ENCODE measurements at places on chromosomes 2 and 18. TPM values are rescaled to one million over a fixed set of nuclear protein-coding genes. Genes with fewer than 3 reads are reported as not detected.
A peak's percentile ranks its signal among the peaks of the same experiment; 100 is the strongest.

Gene DSEL
- not detected for total RNA-seq

Gene HNMT
- total RNA-seq, result not detected

Gene SLC4A5
- total RNA-seq, result 4.4 TPM

Gene MC2R
- total RNA-seq, result 0.15 TPM

Gene FOXD4L1
- total RNA-seq, result 0.16 TPM

Gene POTEC
- not detected for total RNA-seq

Gene UGT1A3
- not detected for total RNA-seq

DNA sequence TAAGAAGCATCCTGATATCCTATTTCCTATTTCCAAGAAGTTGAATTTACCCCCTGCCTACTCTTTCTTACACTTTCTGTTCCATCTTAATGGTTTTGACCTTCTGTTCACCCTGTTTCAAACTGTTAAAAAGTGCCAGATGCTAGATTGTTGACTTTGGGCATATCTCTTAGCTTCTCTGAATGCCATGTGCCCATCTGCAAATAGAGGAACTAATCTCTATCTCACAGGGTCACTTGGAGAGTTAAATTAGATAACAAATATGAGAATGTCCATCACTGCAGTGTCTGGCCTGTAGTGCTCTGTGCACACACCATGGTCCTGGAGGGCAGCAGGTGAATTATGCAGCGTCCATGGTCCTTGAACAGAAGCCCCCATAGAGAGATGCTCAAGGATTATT, 83.8 kb downstream of the LRATD1 start:
- DNase-seq, result no peak
- H3K27me3 ChIP-seq, result no peaks in the 10 kb centered on the region
- H3K4me3 ChIP-seq, result no peak overlapping the region
- H3K27ac ChIP-seq, result no peak overlapping the region
- H3K4me1 ChIP-seq, result no peaks in the 10 kb centered on the region
- no peaks in the 10 kb centered on the region for H3K36me3 ChIP-seq

GRCh38 chr18:62337336-62337735, 12.2 kb downstream of the TNFRSF11A start:
- H3K36me3 ChIP-seq, result no peaks in the 10 kb centered on the region
- no peak for DNase-seq
- no peaks in the 10 kb centered on the region for H3K4me1 ChIP-seq

GRCh38 chr2:122851161-122851560, 1095.7 kb downstream of the TSN start:
- H3K4me1 ChIP-seq, result no peaks in the 10 kb centered on the region
- no peaks in the 10 kb centered on the region for H3K36me3 ChIP-seq
- H3K27me3 ChIP-seq, result no peaks in the 10 kb centered on the region
- no peak overlapping the region for H3K4me3 ChIP-seq
- no peak overlapping the region for H3K27ac ChIP-seq
- DNase-seq, result no peak

DNA sequence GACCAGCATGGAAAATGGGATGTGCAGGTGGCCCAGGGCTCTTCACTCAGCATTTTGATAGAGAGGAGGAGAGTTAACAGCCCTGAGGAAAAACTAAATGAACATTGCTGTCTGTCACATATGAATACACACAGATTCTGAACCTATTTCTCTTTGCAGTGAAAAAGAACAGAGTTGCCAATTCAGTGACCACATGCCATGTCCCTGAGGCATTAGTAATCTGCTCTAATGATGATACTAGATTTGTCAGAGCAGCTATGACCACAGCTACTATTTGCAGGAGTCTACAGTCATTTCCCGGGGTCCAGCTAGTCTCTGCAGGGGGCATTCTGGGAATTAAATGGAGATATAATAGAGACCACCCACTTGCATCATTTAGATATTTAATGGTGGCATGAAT, 267.6 kb downstream of the TMX3 start:
- H3K4me3 ChIP-seq, result no peak overlapping the region
- H3K36me3 ChIP-seq, result no peaks in the 10 kb centered on the region
- no peaks in the 10 kb centered on the region for H3K4me1 ChIP-seq
- H3K27me3 ChIP-seq, result no peaks in the 10 kb centered on the region

- peaks cover 26% of the 10 kb centered on the region for H3K4me1 ChIP-seq
- H3K4me3 ChIP-seq, result no peak overlapping the region
- no peak for DNase-seq
- H3K27me3 ChIP-seq, result no peaks in the 10 kb centered on the region
- H3K27ac ChIP-seq, result no peak overlapping the region
Observed at GRCh38 chr18:69961718-69962117, 14.0 kb upstream of the CD226 start.

DNA sequence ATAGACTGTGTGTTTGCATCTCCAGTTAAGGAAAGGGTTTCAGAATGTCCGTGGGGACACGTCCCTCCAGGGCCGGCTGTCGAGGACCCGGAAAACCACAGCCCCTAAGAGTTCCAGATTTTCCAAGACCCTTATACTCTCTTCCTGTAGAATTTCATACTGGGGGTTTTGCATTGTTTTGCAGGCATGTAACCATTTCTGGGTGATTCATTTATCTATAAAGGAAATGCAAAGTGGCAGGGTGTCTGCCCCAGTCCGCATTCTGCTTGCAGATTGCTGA, 8.5 kb downstream of the SP9 start:
- no peak overlapping the region for H3K4me3 ChIP-seq
- no peak for DNase-seq
- no peaks in the 10 kb centered on the region for H3K36me3 ChIP-seq
- no peak overlapping the region for H3K27ac ChIP-seq
- peaks cover 33% of the 10 kb centered on the region for H3K27me3 ChIP-seq

- H3K4me3 ChIP-seq, result no peak overlapping the region
- no peak for DNase-seq
- H3K36me3 ChIP-seq, result no peaks in the 10 kb centered on the region
- no peak overlapping the region for H3K27ac ChIP-seq
- no peaks in the 10 kb centered on the region for H3K27me3 ChIP-seq
Observed at GRCh38 chr18:50465211-50466153, 90.6 kb downstream of the SKA1 start.

DNA sequence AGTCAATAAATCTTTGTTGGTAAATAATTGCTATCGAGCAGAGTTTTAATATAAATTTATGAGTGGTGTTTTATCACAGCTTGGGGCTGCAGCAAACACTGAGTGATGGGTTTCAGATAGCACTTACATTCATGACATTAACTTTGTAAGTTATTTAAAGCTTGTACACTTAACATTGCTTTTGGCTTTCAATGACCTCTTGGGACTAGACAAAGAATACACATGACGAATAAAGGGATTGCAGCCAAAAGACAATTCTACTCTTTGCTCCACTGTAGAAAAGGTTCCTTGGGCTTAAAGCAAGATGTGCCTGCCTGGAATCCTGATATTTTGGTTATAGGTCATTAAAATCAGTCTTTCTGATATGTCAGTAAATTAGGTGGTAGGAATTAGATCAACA, 299.5 kb downstream of the GBX2 start:
- H3K4me3 ChIP-seq, result no peak overlapping the region
- no peaks in the 10 kb centered on the region for H3K36me3 ChIP-seq
- no peaks in the 10 kb centered on the region for H3K4me1 ChIP-seq
- no peak overlapping the region for H3K27ac ChIP-seq

- DNase-seq, result peak; percentile 55
- H3K27me3 ChIP-seq, result no peaks in the 10 kb centered on the region
- peaks cover 12% of the 10 kb centered on the region for H3K4me1 ChIP-seq
- H3K36me3 ChIP-seq, result no peaks in the 10 kb centered on the region
- peak overlapping the region; percentile 68 for H3K27ac ChIP-seq
Observed at GRCh38 chr2:143177096-143177786, 48.0 kb downstream of the ARHGAP15 start.

GRCh38 chr2:67645280-67646138, 248.4 kb downstream of the ETAA1 start:
- H3K36me3 ChIP-seq, result no peaks in the 10 kb centered on the region
- no peaks in the 10 kb centered on the region for H3K27me3 ChIP-seq

- no peak overlapping the region for H3K27ac ChIP-seq
- H3K4me3 ChIP-seq, result no peak overlapping the region
- no peaks in the 10 kb centered on the region for H3K36me3 ChIP-seq
- no peaks in the 10 kb centered on the region for H3K27me3 ChIP-seq
- no peaks in the 10 kb centered on the region for H3K4me1 ChIP-seq
Observed at GRCh38 chr2:181438261-181438660, 18.9 kb upstream of the ITGA4 start.

GRCh38 chr18:49021433-49022129, 70.8 kb upstream of the SMAD7 start:
- H3K36me3 ChIP-seq, result no peaks in the 10 kb centered on the region
- H3K27me3 ChIP-seq, result no peaks in the 10 kb centered on the region
- no peak overlapping the region for H3K4me3 ChIP-seq
- peak; percentile 15 for DNase-seq

GRCh38 chr2:168525020-168525419, 68.9 kb downstream of the CERS6 start:
- DNase-seq, result no peak
- H3K4me3 ChIP-seq, result no peak overlapping the region
- no peaks in the 10 kb centered on the region for H3K36me3 ChIP-seq
- peaks cover 39% of the 10 kb centered on the region for H3K4me1 ChIP-seq
- no peak overlapping the region for H3K27ac ChIP-seq

GRCh38 chr2:134416637-134417036, 162.8 kb downstream of the MGAT5 start:
- peaks cover 9% of the 10 kb centered on the region for H3K36me3 ChIP-seq
- no peak for DNase-seq
- peaks cover 7% of the 10 kb centered on the region for H3K4me1 ChIP-seq
- no peak overlapping the region for H3K27ac ChIP-seq

DNA sequence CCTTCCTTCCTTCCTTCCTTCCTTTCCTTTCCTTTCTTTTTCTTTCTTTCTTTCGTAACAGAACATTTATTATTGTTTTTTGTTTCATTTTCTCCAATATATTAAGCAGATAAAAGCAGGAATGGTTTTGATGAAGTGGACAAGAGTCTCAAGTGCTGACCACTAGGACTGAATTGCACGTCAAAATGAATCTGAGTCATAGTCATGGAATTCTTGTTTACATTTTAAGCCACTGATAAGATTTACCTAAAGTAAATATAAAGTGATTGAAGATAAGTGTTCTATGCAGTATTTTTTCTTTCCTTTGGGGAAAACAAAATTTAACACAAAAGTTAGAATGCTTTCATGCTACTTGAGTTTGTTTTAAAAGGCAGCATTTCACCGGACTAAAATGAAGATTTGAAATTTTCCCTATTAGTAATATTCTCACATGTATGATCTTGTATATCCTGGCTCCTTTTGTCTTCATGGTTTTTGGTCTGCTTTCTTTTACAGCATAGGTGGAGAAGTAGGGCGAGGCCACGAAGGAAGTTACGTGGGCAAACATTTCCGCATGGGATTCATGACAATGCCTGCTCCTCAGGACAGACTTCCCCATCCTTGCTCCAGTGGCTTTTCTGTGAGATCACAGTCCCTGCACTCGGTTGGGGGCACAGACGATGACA, 113.5 kb downstream of the NYAP2 start:
- H3K27ac ChIP-seq, result no peak overlapping the region
- H3K4me1 ChIP-seq, result no peaks in the 10 kb centered on the region
- no peak for DNase-seq
- no peaks in the 10 kb centered on the region for H3K27me3 ChIP-seq

- H3K36me3 ChIP-seq, result no peaks in the 10 kb centered on the region
- no peaks in the 10 kb centered on the region for H3K27me3 ChIP-seq
- DNase-seq, result no peak
- H3K27ac ChIP-seq, result no peak overlapping the region
- no peaks in the 10 kb centered on the region for H3K4me1 ChIP-seq
Observed at GRCh38 chr2:60819155-60819862, 62.1 kb upstream of the REL start.

GRCh38 chr2:239579524-239580198, 178.8 kb upstream of the HDAC4 start:
- no peaks in the 10 kb centered on the region for H3K4me1 ChIP-seq
- H3K4me3 ChIP-seq, result no peak overlapping the region
- no peaks in the 10 kb centered on the region for H3K36me3 ChIP-seq
- H3K27ac ChIP-seq, result no peak overlapping the region

- DNase-seq, result no peak
- peaks cover 4% of the 10 kb centered on the region for H3K27me3 ChIP-seq
- H3K4me3 ChIP-seq, result no peak overlapping the region
- no peak overlapping the region for H3K27ac ChIP-seq
Observed at GRCh38 chr18:37397814-37398213, 167.8 kb downstream of the CELF4 start.

- no peaks in the 10 kb centered on the region for H3K36me3 ChIP-seq
- H3K4me3 ChIP-seq, result peak overlapping the region; percentile 20
- H3K27ac ChIP-seq, result peak overlapping the region; percentile 83
- DNase-seq, result peak; percentile 75
- peaks cover 29% of the 10 kb centered on the region for H3K4me1 ChIP-seq
Observed at GRCh38 chr2:144358979-144359541, 160.9 kb downstream of the ZEB2 start.

DNA sequence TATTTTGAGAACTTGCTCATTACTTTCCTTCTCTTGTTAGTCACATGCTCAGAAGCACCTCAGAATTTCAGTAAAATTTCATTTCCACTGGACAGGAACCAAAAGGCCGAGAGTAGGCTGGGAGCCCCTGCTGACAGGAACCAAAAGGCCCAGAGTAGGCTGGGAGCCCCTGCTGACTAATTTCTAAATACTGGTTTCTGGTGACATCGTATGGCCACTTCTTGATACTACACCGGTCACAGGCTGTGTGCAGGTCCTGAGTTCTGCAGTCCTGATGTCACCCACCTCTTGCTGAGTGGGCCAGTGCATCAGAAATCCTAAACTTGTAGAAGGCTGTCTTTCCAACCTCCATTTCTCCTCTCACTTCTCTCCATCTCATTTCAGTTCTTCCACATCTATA, 17.7 kb upstream of the EN1 start:
- no peaks in the 10 kb centered on the region for H3K36me3 ChIP-seq
- peaks cover 7% of the 10 kb centered on the region for H3K27me3 ChIP-seq
- H3K27ac ChIP-seq, result no peak overlapping the region
- no peak overlapping the region for H3K4me3 ChIP-seq
- H3K4me1 ChIP-seq, result no peaks in the 10 kb centered on the region

DNA sequence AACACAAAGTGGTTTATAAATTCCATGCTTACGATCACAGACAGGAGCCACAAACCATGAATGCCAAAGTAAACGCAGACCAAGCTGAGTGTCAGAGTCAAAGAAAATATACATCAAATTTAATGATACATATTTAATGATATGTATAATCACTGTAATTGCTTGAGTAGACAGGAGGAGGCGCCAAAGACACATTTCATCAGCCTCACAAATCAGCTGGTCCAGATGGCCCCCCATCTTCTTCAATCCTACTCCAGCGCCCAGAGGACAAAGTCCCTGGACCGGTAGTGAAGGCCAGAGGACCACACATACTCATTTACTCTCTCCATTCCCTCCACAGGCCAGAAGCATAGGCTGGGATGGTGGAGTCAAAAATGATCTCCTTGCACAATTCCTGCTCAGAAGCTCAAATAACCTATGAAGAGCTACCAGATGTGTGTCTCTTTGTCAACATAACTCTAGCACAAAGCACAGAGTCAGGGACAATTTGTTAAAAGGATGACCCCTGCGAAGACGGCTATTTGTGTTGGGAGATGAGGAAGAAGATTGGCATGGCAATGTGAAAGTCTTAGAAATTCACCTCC, 149.3 kb upstream of the PGAP1 start:
- no peak overlapping the region for H3K4me3 ChIP-seq
- H3K4me1 ChIP-seq, result peaks cover 3% of the 10 kb centered on the region
- no peaks in the 10 kb centered on the region for H3K27me3 ChIP-seq
- DNase-seq, result no peak
- no peak overlapping the region for H3K27ac ChIP-seq

GRCh38 chr2:43131051-43131889, 95.1 kb downstream of the ZFP36L2 start:
- peaks cover 43% of the 10 kb centered on the region for H3K4me1 ChIP-seq
- H3K36me3 ChIP-seq, result no peaks in the 10 kb centered on the region
- H3K27ac ChIP-seq, result no peak overlapping the region
- no peak overlapping the region for H3K4me3 ChIP-seq

GRCh38 chr18:62325806-62326645, 916 bp downstream of the TNFRSF11A start:
- peaks cover 15% of the 10 kb centered on the region for H3K4me1 ChIP-seq
- no peak for DNase-seq
- no peak overlapping the region for H3K27ac ChIP-seq
- H3K27me3 ChIP-seq, result 0 out of 2 replicates have a peak, but pooled peaks cover 13% of the 10 kb centered on the region

Measured in GM12878 (cell line).